ENCODE measurements at places on chromosomes 5 and 9.

DNA sequence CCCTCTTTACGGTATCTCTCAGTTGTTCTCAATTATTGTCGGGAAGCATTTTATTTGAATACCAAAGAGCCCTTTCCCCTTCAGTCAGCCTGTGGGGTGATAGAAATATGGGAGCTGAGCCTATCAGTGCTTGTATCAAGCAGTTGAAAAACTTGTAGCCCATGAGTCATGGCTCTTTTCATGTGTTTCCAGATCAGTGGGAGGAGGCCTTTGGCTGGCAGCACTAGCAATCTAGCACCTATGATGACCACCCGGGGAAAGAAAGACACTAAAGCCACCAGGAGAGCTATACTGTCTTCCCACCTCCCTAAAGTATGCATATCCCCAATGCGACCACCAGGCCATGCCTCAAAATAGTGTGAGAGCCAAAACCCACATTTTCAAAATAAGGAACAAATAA lies 696.9 kb upstream of the C9orf72 start:
- no peak for DNase-seq

DNA sequence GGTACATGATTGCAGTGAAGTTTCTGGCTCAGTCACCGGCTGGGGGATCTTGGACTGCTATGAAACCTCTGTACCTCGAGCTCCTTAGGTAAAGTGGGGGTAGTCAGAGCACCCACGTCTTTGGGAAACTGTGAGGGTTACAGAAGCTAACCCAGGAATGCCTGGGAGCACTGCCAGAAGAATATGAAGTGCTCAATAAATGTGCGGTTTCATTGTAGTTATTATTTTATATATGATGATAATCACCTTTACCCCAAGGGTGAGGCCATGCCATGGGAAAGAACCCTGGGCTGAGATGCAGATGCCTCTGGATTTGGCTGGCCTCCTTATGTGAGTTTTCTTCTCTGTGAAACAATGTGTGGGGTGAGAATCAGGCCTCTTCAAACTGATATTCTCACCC lies 3.7 kb downstream of the NPR3 start:
- DNase-seq: no peak

DNA sequence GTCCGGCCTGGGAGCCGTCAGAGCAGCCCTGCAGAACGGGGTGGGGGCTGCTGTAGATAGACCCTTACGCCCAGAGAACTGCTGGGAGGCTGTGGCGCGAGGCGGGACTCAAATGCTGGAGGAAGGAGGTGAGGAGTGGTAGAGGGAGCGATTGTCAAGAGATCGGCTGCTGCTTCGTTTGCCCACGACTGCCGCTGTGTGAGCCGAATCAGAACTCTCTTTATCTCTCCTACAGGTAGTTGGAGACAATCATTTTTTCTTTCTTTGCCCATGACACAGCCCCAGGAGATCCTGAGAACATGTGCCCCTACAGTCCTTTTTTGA lies 456 bp downstream of the ZNF79 start:
- no peak for DNase-seq

- DNase-seq: no peak
These were observed 17.8 kb downstream of the SNX24 start for GRCh38 chr5:122863240-122863639.

DNA sequence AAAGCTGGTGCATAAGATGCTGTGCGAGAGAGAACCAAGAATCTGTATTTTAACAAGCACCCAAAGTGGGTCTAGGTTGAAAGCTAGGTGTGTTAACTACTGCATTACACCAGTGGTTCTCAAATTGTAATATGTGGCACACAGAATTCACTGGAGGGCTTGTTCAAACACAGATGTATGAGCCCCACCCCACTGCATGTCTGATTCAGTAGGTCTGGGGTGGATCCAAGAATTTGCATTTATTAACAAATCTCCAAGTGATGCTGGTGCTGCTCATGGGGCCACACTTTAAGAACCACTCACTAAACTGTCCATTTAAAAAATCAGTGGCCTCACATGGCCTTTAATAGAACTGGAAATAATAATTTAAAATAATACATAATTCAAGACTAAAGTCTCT lies 40.4 kb downstream of the LPAR1 start:
- DNase-seq: no peak

GRCh38 chr9:137447722-137448601 lies 6.8 kb upstream of the ENTPD8 start:
- DNase-seq: no peak

GRCh38 chr5:88881571-88881971 lies 1.4 kb downstream of the MEF2C start:
- DNase-seq: no peak

DNA sequence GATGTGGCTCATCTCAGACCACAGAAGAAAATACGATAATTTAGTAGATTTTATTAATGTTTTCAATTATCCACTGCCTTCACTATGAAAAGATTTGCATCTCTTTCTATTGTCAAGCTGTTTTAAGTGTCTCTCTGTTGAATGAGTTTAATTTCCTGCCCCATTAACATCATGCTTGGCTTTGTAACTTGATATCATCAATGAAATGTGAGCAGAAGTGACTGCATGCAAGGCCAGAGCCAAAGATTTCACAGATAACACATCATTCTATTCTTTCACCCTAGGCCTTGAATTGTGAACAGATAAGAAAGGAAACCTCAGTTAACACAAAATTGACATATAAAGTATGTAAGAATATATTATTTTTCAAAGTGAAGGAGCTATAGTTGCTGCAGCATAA lies 986.4 kb upstream of the CDH18 start:
- no peak for DNase-seq

- DNase-seq: no peak
These were observed 44.3 kb upstream of the DENND4C start for GRCh38 chr9:19186232-19186631.

DNA sequence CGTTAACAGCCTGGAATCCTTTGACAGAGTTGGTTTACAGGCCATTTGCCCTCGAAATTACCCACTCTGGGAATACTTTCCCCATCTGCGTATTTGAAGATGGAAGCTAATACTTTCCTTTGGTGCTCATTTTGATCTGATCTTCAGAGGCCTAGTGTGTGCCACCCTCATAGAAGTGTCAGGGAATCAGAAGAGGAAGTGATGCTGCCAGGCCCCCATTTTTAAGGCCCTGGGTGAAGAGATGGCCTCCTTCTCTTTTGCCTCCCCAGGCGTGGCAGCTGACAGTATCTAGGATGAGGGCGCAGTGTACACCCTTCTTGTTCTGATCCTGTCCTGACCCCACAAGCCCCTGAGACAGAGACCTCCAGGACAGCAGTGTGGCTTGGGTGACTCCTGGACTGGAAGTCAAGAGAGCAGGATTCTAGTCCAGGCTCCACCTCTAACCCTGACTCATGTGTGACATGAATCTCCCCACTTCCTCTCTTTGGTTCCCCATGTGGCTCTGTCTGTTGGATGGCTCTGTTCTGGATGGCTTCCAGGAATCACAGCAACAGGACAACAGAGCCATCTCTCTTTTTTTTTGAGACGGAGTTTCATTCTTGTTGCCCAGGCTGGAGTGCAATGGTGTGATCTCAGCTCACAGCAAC lies 27.8 kb downstream of the CSF1R start:
- DNase-seq: no peak

GRCh38 chr5:54845567-54845941 lies 139.8 kb downstream of the ESM1 start:
- no peak for DNase-seq

GRCh38 chr5:116011046-116011445 lies 21.2 kb upstream of the ARL14EPL start:
- DNase-seq: no peak

- DNase-seq: no peak
These were observed 39.4 kb downstream of the MED27 start for GRCh38 chr9:132040246-132040645.

- DNase-seq: no peak
These were observed 9.3 kb upstream of the KIF4B start for GRCh38 chr5:155004138-155004744.

DNA sequence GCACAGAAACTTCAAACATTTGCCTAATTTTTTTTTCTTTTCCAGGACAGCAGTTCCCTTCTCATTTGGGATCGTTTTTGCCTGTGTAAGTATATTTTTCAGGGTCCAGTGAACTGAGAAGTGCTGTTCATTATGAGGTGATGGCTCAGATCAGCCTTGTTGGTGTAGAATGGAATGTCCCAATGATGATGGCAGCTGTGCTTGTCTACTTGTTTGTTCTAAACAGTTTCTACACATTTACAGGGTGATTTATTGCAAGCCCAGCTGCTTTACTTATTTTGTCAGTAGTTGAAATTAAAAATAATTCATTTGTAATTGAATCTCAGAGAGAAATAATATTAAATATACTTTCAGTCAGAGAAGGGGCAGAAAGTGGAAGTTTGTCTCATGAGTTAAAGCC lies 337.6 kb upstream of the SEMA6A start:
- DNase-seq: no peak

All from neuronal stem cell (in vitro differentiated cells).